NCI-H524 treated with DMSO at 0.1 percent for 48 hours (cell line): ENCODE measurements at places on chromosomes 4 and X.

- DNase-seq = no peak
Observed at GRCh38 chr4:4968161-4968725, 51.0 kb downstream of the CYTL1 start.

DNA sequence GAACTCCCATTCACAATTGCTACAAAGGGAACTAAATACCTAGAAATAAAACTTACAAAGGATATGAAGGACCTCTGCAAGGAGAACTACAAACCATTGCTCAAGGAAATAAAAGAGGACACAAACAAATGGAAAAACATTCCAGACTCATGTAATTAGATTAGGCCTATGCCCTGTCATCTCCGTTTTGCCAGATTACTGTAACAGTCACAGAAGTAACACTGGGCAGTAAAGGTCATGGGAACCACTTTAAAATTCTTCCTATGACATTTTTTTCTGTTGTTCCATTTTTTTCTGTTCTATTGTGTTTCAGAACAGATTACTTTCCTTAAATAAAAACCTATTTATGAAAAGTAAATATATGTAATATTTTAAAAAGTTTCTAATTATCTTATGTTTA, 199.4 kb upstream of the CENPE start:
- no peak for DNase-seq

- DNase-seq = no peak
Observed at GRCh38 chrX:19860571-19860970, 26.8 kb downstream of the SH3KBP1 start.

GRCh38 chrX:37958525-37959211, 47.7 kb upstream of the SYTL5 start:
- no peak for DNase-seq
